ENCODE measurements at places on chromosomes 12 and 14.
A peak's percentile ranks its signal among the peaks of the same experiment; 100 is the strongest.

GRCh38 chr14:65434216-65434850 is 21.8 kb downstream of the FUT8 start:
- no peak for DNase-seq

- DNase-seq: peak; percentile 46
These were observed 81.6 kb downstream of the ITPK1 start for GRCh38 chr14:93033983-93034670.

- no peak for DNase-seq
These were observed 26.2 kb downstream of the TCP11L2 start for GRCh38 chr12:106328735-106329134.

- DNase-seq: no peak
These were observed 30.6 kb downstream of the ITPK1 start for GRCh38 chr14:93084866-93085857.

- no peak for DNase-seq
These were observed 23.7 kb upstream of the YAF2 start for GRCh38 chr12:42261708-42262107.
